ENCODE measurements at places on chromosomes 7 and 10.

- no peak for DNase-seq
Measured at GRCh38 chr7:105680505-105681187, 99.4 kb upstream of the EFCAB10 start.

DNA sequence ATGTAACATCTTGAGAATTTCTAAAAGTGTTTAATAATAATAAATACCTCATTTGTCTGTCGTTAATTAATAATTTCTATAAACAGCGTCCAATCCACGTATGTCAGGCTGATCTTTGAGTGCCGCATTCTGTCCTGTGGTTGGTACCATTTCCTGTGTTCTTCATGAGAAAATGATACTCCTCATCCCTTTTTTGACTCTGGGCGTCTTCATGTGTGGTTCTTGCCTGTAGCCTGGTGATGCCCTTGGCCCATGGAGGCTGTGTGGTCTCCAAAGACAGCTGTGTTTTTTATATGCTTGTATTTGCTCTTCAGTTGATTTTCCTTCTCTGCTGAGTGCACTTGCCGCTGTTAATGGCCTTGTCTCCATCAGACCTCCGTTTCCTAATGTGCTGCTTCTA lies 31.5 kb downstream of the GLRX3 start:
- no peak for DNase-seq

DNA sequence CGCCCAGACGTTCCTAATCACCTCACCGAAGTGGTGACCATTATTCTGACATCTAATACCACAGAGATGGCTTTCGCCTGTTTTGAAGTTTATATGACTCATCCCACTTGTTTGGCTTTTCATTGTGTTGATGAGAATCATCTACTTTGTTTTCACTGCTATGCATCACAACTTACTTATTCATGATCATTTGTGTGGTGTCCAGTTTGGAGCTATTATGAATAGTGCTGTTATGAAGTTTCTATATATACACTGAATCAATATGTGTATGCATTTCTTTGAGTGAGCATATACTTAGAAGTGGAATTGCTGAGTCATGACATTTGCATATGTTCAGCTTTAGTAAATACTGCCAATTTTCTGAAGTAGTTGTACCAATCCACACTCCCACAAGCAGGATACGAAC lies 38.6 kb upstream of the TNKS2 start:
- DNase-seq, result no peak

DNA sequence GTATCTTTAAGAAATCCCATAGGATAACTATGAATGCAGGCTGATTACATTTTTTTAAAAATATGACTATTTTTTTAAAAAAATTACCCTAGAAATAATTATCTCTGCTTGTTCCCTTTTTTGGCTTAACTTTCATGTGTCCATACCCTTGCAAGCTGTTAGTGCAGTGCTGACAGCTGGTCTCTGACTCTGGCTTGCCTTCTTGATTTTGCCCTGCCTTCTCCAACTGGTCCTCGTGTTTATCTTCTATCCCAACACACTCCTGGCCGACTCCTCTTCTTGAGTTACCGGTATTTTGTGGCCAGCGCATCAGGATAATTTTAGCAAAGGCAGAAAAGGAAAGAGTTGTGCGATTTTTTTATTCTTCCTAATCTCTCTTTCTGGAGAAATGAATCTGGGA lies 111.7 kb upstream of the STARD3NL start:
- no peak for DNase-seq

- DNase-seq, result peak; percentile 14
Measured at GRCh38 chr10:69317626-69318105, 39.4 kb downstream of the HK1 start.

DNA sequence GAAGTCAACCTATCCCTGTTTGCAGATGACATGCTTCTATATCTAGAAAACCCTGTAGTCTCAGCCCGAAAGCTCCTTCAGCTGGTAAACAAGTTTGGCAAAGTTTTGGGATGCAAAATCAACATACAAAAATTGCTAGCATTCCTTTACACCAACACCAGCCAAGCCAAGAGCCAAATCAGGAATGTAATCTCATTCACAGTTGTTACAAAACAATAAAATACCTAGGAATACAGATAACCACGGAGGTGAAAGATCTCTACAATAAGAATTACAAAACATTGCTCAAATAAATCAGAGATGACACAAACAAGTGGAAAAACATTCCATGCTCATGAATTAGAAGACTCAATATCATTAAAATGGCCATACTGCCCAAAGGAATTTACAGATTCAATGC lies 50.4 kb upstream of the ZNF365 start:
- no peak for DNase-seq
